ENCODE measurements at places on chromosomes 11 and 22. TPM values are rescaled to one million over a fixed set of nuclear protein-coding genes. Genes with fewer than 3 reads are reported as not detected.

OR2AT4 gene
- polyA plus RNA-seq: not detected

GRCh38 chr22:24726848-24727217, 47.7 kb downstream of the PIWIL3 start:
- DNase-seq: no peak

DNA sequence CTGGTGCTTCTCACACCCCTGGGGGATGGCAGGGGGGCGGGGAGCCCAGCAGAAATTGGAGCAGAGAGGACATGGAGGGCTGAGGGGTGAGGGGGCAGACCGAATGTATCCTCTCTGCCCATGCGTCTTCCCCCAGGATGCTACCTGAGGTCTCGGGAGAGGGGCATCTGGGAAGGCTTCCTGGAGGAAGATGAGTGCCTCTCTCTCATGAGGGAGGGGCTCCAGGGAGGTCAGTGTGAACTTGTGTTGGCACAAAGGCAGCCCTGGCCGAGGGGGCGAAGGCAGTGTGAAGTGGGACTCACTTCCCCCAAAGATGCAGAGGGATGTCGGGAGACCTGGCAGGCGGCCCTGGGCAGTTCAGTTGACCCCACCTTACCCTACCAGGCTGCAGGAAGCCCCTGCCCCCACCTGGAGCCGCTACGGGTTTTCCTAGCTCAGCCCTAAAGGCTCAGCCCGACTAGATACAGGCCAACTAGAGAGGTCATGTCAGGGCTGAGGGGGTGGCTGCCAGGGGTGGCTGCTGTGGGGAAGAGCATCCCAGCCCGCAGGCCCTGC, 10.4 kb downstream of the ASCL2 start:
- DNase-seq: peak; percentile 14

DNA sequence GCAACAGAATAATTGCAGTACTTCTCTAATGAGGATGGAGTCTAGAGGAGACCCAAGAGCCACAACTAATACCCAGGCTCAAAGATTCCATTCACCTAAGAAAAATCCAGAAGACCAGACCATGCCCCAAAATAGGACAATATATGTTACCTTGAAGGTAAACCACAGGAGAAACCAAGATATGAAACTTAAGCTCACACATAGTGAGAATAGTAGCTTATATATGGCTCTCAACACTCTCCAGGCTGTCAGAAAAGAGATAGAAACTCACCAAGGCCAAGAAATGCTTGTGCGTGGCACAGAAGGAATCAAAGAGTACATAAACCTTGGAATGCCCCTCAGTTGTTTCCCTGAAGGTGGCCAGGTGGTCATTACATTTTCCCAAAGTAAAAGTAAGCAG, 9.1 kb downstream of the FAM111A start:
- DNase-seq: no peak

DNA sequence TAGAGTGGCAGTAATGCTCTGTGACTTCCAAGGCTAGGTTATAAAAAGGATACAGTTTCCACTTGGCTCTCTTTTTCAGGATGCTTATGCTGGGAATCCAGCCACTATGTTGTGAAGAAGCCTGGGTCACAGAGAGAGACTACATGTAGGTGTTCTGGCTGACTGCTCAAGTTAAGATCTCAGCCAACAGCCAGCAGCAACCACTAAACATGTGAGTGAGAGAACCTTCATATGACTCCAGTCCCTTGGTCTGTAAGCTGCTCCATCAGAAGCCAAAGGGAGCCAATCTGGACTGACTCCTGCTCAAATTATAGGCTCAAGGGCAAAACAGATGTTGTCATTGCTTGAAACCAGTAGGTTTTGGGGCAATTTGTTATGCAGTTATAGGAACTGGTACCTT, 162.7 kb downstream of the MAML2 start:
- DNase-seq: no peak

DNA sequence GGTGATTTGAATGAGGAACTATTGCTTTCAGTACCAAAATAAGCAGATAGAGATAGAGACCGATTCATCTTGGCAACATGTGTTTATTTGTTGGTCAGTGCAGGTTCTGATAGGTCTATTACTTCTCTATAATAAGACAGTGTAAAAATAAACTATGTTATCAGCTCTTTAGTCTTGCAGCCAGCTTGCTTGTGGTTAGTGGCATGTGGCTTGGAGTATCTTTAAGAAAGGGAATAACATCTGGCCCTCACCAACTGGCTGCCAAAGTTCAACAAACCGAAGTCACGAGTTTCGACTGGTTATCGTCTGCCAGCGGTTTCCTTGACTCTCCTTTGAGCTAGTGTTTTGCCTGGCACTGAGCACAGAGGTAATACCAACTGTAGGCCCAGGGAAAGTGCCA, 71.8 kb downstream of the CTTN start:
- no peak for DNase-seq

GRCh38 chr11:110715541-110715940, 3.3 kb upstream of the ARHGAP20 start:
- no peak for DNase-seq

Data from heart left ventricle (tissue), 16 donors.